ENCODE measurements at places on chromosomes 3 and 15.
A peak's percentile ranks its signal among the peaks of the same experiment; 100 is the strongest.

GRCh38 chr15:63374686-63375520 lies 6.7 kb downstream of the CA12 start:
- DNase-seq, result peak; percentile 70

DNA sequence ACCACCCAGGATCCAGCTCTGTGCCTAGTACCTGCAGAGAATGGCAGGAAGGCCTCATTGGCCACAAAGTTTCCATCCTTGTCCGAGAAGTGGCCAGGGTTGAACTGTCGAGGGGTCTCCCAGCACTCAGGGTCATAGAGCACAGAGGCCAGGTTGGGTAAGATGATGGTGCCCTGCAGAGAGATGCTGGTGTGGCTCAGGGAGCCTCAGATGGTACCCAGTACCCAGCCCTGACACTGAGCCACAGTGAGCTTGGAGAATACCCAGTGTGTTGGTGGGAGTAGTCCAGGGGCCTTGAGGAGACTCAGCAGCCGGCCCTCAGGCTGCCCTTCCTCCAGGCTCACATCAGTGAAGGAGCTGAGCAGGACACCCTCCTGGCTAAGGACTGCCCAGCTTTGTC lies 11.5 kb upstream of the PARL start:
- no peak for DNase-seq

GRCh38 chr3:66480666-66481065 lies 20.2 kb downstream of the LRIG1 start:
- DNase-seq, result no peak

DNA sequence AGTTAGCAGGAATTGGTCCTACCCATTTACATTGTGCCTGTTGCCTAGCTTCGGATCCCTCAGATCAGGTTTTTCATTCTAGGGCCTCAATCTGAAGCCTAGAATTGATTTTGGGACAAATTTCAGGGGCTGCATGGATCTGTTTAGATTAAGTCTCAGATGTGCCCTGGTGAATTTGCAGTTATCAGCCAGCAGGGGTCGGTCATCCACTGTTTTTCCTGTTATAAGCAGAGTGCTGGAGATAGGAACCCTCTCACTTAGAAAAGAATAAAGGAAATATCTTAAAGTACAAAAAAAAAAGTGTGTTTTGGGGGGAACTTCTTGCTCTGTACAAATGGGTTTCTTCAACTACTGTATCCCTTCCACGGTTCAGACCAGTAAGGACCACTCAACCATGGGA lies 212.5 kb downstream of the BCHE start:
- peak; percentile 35 for DNase-seq

DNA sequence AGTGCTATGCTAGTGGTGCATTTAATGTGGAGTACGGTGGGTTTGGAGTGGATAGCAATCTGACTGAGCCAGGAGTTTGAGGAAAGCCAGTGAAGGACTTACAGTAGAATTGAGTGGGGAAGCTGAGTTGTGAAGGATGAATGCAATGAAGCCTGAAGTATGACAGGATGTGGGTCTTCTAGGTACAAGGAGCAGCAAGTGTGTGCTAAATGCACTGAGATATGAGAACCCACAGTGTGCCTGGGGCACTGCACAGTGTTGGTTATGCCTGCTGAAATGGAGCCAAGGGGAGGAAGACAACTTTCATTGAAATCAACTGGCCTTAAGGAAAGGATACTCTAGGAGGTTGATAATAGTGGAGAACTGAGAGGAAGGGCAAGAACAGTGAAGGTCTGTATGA lies 105.5 kb upstream of the MRPL3 start:
- DNase-seq, result no peak
